ENCODE measurements at places on chromosomes 3 and 15.

GRCh38 chr3:129239991-129240390 lies 9.4 kb upstream of the COPG1 start:
- DNase-seq, result no peak

- DNase-seq, result no peak
Measured at GRCh38 chr3:133540896-133541674, 32.4 kb upstream of the CDV3 start.

GRCh38 chr3:7721869-7722268 lies 779.8 kb upstream of the LMCD1 start:
- no peak for DNase-seq

DNA sequence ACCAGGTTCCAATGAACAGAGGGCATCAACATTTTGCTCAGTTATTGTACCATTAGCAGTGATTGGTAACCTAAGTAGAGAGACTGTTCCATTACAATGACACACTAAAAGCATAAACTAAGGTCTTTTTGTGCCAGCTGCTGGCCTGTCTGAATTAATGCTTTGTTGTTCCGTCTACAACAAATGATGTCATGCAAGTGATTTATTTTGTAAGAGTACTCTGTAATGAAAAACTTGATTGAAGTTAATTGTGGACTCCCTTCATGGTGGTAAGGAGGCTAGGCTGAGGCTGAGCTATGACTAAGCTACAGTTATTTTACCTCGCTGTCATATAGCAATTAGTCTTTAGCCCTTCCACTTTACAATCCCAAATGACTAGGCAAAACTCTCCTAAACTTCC lies 23.2 kb downstream of the RCN2 start:
- DNase-seq, result no peak

- DNase-seq, result no peak
Measured at GRCh38 chr3:131361464-131362421, 19.8 kb upstream of the NUDT16 start.

DNA sequence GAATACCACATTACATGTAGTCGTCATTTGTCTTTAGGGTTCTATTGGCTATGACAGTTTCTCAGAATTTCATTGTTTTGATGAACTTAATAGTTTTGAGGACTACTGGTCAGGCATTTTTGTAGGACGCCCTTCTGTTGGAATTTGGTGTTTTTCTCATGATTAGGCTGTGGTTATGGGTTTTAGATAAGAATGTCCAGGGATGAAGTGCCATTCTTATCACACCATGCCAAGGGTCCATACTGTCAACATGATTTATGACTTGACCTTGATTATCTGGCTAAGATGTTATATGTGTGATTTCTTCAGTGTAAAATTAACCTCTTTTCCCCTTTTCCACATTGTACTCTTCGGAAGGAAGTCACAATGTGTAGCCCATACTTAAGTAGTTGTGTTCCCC lies 135.3 kb downstream of the DIPK2A start:
- no peak for DNase-seq

DNA sequence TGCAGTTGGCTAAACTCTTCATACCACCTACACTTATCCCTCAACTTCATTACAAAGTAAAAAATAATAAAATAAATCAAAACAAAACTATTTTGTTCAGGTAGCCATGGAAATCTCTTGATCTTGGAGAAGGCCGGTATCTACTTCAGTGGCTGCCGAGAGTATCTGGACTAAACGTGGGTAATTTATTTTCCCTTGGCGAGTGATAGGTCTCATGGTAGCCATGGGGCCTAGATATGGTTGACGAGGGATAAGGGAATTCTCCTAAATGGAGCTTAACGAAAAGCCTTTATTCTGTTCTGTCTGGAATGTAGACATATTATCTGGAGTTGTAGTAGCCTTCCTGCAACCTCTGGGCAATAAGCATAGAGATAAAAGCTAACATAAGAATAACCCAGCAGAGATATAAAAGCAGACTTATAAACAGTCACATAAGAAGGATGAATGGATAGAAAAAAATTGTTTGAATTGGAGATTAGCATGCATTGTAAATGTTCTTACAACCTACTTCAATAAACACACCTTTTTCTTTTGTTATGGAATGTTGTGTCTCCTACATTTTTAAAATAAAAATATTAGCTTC lies 281.3 kb upstream of the ARRDC4 start:
- DNase-seq, result no peak
